ENCODE measurements at places on chromosomes 1 and 21.

GRCh38 chr1:39779821-39780220, 8.7 kb upstream of the OXCT2 start:
- DNase-seq = no peak

DNA sequence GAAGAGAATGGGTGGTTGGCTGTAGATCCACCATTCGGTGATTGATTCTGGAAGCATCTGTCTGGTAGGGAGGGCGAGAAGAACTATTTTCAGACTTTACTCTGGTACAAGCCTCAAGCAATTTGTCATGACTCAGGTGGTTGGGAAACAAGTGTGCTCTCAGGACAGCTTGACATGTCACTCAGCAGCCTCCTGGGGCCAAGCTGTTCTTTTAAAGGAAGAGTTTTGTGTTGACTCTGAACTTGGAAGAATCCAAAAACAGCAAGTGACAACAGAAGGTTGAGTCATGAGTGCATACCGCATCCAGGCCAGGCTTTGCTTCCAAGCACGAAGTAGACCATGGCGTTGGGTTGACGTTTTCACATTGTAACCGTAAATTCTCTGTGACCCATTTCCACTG, 65.9 kb downstream of the CLIC6 start:
- DNase-seq = no peak

GRCh38 chr1:80085067-80085466, 1078.5 kb upstream of the ADGRL4 start:
- DNase-seq = no peak

GRCh38 chr1:224696891-224697765, 81.0 kb downstream of the CNIH3 start:
- no peak for DNase-seq

- no peak for DNase-seq
Observed at GRCh38 chr1:94743862-94744261, 76.3 kb upstream of the SLC44A3 start.

All from activated CD8-positive, alpha-beta memory T cell treated with anti-CD3 and anti-CD28 coated beads for 24 hours (primary cell).